ENCODE measurements at places on chromosomes 16 and 17.

- no peak for DNase-seq
These were observed 1.1 kb downstream of the RARA start for GRCh38 chr17:40309949-40310510.

DNA sequence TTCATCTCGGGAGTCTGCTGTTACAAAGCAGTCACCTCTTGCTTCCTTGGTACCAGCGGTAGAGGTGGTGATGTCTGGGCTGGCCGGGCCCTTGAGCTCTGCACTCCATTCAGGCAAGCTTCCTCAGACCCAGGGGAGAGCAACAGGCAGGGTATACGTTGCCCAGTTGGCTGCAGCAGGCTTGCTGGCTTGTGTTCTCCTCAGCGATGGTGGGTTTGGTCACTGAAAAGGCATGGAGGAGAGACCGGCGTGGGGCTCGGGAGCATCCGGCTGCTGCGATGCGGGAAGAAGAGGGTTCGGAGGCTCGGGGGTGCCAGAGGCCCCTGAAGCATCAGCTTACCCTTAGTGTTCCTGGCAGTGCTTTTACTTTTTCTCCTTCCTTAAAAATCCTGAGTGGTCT, 25.8 kb downstream of the SAP30BP start:
- no peak for DNase-seq

DNA sequence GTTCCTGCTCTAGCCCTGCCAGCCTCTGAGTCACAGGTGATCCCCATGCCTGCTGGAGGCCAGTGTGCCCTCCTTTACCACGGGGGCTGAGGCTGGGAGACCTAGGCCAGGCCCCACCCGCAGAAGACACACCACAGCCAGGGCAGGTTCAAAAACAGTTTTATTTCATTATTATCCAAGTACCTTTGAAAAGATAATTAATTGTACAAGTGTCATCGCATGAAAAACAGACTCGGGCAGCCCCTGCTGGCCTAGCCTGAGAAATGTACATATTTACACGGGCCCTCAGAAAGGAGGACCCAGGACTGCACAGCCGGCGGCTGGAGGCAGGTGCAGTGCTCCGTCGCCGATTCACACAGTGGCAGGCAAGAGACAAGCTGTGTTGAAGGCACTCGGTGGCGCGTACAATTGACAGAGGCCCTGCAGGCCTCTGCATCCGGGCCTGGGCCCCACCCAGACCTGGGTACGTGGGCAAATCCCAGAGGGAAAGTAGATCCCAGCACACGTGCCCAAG, 4.4 kb downstream of the PDIA2 start:
- DNase-seq, result no peak

DNA sequence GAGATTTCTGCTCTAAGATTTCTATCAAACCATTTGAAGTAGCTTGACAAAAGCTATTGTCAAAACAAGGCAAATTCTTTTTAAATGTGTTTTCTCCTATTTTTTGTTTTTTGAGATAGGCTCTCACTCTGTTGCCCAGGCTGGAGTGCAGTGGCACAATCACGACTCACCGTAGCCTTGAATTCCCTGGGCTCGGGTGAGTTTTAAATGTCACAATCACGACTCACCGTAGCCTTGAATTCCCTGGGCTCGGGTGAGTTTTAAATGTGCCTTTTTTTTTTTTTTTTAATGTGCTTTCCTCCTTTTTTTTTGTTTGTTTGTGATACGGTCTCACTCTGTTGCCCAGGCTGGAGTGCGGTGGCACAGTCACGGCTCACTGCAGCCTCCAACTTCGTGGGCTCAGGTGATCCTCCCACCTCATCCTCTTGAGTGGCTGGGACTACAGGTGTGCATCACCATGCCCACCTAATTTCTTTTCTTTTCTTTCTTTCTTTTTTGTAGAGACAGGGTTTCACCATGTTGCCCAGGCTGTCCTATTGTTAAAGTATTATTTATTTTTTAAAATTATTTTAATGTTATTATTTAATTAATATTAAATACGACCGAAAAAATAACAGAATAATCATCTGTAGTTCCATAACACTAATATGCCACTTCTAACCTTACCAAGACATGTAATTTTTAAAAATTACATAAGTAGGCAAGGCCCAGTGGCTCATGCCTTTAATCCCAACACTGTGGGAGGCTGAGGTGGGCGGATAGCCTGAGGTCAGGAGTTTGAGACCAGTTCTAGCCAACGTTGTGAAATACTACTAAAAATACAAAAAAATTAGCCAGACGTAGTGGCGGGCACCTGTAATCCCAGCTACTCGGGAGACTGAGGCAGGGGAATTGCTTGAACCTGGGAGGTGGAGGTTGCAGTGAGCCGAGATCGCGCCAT, 69.7 kb upstream of the FA2H start:
- DNase-seq, result peak; percentile 10

DNA sequence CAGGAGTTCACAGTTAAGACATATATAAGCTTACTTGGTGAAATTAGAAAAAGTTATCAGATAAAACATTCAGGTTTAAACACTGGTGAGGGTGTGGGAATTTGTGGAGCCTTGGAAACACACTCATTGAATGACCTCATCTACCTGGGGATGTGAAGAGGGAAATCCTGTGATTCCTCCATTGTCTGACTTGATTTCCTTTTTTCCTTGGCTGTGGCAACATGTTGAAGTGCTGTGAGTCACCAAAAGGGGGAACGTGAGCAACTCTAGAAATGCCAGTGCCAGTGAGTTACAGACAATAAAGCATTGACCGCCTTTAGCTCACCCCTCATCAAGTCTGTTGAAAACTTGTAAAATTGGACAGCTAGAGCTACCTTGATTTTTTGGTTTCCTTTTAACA, 1.8 kb downstream of the HMOX2 start:
- DNase-seq, result peak; percentile 85

- no peak for DNase-seq
These were observed 132.0 kb downstream of the COPRS start for GRCh38 chr17:31726980-31727427.

DNA sequence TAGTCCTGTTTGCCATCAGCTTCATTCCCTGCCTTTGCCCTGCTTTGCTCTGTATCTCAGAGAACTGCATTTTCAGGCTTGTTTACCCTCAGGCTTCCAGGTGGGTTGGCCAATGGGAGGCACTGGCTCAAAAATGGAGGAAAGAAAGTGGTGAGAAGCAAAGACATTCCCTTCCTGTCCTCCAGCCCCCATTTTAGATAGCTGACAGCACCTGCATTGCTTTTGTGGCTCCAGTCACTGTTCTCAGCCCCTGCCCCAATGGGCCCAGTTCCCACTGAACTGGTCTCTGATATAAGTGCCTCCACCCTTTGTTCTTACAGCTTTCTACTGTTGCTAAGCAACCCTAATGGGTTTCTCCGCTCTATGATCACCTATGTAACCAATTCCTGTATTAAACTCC, 19.4 kb upstream of the SDK2 start:
- DNase-seq, result no peak

DNA sequence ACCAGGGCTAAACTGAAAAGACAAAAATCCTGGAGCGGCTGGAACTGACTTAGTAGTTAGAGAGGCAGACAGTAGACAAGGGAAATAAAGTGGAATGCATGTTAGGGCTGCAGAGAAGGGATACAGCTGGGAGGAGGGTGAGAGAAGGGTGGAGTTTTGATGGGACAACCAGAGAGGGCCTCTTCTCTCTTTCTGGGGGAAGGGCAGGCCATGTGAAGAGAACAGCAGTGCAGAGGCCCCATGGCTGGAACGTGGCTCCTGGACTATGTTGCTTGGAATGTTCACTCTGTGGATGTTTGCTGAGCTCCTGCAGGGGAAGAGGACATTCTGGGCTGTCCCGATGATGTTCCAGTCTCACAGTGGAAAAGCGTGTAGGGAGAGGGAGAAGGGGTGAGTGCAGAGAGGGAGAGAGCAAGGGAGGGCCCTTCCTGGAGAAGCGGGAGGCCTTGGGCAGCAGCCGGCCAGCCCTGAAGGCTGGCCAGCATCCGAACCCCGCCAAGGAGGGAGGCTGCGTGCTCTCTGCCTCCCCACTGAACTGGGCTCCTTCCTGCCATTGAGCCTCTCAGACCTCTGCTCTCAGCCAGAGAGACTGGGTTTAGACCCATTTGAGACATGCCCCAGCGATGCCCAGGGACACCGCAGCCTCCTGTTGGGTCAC, 33.1 kb upstream of the GSE1 start:
- no peak for DNase-seq

DNA sequence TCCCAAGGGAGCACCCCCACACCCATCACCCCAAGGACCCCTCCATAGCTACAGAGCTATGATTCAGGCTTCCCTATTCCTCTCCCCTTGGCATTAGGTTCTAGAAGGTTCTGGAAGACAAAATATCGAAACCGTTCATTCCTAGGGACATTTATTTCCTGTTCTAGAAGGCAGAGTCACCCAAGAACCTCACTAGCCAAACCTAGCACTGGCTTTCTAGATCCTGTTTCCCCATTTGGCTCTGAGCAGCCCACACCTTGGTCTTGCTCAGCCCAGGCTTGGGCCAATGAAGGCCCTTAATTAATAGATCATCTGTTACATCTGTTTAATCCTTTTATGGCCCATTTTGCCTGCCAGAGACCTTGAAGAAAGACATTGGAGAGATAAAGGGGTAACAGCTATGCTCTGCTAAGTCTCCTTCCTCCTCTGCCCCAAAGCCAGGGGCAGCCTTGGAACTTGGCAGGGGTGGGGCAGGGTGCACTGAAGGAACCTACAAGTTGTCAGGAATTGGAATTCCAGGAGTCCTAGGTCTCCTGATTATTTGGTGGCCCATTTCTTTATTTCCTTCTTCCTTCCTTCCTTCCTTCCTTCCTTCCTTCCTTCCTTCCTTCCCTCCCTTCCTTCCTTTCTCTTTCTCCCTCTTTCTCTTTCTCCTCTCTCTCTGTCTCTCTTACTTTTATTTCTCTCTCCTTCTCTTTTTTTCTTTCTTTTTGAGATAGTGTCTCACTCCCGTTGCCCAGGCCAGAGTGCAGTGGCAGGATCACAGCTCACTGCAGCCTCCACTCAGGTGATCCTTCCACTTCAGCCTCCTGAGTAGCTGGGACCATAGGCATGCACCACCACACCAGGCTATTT, 8.7 kb upstream of the FZD2 start:
- DNase-seq, result no peak

- DNase-seq, result no peak
These were observed 92.2 kb upstream of the CIBAR2 start for GRCh38 chr16:85204242-85205010.

- DNase-seq, result no peak
These were observed 393.5 kb upstream of the SOX9 start for GRCh38 chr17:71727292-71727691.

DNA sequence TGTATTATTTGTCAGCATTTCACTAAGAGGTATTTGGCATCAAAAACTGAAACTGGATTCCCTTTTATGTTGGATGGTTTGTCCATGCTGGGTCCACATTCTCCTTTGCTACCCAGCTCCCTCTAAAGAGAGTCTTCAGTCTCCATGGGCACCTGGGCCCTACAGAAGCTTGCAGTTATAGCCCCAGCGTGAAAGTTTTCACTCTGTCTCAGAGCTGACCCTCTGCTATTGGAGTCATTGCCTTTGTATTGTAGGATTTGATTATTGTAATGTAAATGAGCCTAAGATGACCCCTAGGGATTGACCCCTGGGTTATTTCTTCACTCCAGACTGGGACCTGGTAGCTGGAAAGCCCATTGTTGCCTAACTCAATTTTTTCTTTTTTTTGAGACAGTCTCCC, 1026.5 kb upstream of the EEF2KMT start:
- DNase-seq, result no peak

DNA sequence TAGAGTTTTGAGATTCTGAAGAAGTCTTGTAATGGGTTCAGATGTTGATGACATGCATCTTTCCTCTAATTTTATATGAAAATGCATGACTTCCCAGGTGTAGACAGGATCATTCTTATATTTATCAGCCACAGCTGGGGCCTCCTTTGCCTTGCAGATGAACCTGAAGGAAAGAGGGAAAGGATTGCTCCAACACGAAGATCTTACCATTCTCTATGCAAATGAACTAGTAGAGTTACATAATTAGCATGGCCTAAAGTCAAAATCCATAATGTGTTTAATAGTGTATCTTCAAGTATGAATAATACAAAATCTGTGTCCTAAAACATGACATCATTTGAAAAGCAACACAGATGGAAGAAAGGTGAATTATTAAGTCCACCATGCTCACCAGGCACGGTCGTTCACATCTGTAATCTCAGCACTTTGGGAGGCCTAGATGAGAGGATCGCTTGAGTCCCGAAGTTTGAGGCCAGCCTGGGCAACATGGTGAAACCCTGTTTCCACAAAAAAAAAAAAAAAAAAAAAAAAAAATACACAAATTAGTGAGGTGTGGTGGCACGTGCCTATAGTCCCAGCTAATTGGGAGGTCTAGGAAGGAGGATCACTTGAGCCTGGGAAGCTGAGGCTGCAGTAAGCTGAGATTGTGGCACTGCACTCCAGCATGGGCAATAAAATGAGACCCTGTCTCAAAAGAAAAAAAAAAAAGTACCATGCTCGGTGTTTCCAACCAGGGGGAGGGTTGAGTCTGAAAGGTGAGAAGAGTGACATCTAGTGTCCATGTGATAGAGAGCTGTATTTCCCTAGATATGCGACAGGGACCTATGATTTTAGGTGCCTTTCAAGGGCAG, 6.3 kb downstream of the VWA3A start:
- peak; percentile 19 for DNase-seq

GRCh38 chr17:67470163-67470562, 93.1 kb downstream of the PITPNC1 start:
- DNase-seq, result no peak

GRCh38 chr17:43463241-43463640, 20.5 kb upstream of the DHX8 start:
- DNase-seq, result no peak

DNA sequence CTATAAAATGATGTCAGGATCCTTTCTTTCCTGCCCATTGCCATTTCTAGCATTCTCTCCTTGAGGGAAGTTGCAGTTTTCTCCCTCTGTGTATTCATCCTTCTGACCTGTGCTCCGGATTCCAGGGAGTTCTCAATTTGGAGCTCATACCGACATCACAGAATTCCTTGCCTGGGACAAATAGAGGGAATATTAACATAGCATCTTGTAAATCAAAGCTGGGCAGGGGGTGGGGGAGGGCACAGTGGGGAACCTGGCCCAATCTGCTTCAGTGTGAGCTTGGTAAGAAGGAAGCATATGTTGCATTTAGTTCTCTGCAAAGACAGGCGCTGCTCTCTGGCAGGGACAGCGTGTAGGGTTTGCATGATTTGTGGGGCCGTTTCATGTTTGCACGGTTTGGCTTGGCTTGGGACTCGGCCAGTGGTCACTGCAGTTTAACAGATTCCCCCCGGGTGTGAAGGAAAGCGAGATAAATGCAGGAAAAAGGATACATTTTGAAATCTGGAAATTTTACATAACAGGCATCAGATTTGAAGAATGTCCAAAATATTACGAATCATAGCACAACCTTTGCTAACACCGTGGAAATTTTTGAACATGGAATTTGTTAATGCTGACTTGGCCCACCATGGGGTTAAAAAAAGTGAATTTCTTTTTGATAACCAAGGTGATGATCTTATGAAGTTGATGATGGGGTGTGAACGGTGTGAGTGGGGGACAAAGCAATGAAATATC, 178.0 kb downstream of the WWOX start:
- DNase-seq, result no peak
